ENCODE measurements at places on chromosomes 2 and 18.

DNA sequence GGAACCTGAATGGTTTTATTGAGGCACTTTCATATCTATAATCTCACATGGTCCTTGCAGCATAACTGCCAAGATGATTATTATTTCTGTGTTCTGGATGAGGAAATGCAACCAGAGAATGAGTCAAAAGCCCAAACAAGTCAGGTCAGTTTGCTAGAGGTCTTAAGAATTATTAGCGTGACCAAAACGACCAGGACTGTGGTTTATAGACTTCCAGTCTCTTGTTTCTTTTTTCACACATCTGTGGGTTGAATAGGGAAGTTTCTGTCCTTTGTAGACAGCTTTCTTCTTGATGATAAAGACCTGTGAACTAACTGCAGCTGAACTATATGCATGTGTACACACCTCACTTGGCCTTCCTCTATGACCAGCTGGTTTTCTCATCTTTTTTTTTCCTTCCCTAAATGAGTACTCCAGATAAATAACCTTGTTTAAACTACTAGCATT lies 13.9 kb downstream of the ADAM23 start:
- no peak for DNase-seq

- no peak for DNase-seq
Observed at GRCh38 chr18:50665519-50665918, 105.6 kb downstream of the MAPK4 start.

DNA sequence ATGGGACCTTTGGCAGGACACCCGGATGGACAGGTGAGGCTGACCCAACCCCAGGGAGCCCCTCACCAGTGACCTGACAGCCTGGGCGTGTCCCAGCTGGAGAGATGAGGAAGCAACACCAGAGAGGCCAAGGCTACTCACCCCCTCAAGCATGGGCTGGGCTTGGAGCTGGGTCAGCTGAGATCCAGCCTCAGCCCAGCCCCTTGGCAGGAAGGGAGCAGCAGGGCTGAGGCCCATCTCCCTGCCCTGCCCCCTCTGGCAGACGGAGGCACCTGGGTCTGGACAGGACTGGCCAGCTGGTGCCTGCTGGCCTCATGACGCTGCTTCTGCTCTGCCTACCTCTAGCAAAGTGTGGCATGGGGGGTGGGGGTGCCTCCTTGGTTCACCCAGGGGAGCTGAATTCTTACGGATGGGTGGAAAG lies 37.8 kb downstream of the HS6ST1 start:
- DNase-seq = no peak

- DNase-seq = no peak
Observed at GRCh38 chr2:186099826-186100225, 361.2 kb downstream of the FSIP2 start.

- DNase-seq = no peak
Observed at GRCh38 chr2:85409845-85410583, at the start of gene CAPG. Gene CAPG, minus strand, starts transcription at chr2:85410366. Its CDS starts 8,221 bp downstream, at chr2:85402145.

- DNase-seq = no peak
Observed at GRCh38 chr2:9236867-9237266, 30.3 kb downstream of the ASAP2 start.

GRCh38 chr2:33443274-33443829 lies 33.1 kb upstream of the RASGRP3 start:
- no peak for DNase-seq

GRCh38 chr2:142973822-142974207 lies 96.4 kb downstream of the KYNU start:
- no peak for DNase-seq

DNA sequence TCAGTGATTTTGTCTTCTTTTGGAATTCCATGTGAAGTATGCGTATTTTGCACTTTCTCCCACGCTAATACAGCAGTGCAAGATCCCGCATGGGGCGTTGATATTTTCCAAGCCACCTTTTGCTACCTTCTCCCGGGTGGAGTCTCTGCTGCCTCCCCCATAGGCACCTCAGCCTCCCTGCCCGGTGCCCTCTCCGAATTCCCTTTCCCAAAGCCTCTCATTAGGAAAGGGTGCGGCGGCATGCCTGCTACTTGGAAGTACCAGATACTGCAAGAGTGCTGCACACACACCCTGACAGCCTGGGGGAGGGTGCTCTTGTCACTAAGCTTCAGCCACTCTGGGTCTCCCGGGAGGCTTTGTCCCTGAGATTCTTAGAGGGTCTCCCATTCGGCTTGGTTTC lies 114.4 kb upstream of the PXDN start:
- DNase-seq = no peak

- no peak for DNase-seq
Observed at GRCh38 chr2:28547906-28548600, 52.2 kb downstream of the PLB1 start.

DNA sequence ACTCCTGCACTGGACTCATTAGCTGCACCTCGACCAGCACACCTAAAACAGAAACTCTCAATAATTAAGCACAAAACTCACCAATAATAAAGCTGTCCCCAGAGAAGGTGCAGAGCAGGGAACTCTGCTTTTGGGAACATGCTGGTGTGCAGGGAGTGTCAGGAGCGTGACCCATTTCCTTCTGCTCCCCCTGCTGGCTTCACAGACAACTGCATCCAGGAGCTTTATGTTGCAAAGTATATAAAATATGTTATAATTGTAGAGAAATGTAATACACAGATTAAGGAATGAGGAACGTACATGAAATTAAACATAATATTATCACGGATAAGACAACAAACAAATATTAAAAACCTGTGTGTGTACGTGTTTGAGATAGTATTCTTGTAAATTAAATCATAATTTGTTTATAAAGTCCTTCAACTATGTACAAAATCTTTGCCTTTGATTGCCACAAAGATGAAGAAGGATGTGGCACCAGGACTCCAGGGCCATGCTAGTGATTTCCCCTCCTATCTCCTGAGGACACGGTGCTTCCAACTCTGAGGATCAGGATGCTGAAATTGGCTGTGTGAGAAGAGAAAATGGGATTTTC lies 68.6 kb upstream of the MAL start:
- no peak for DNase-seq

GRCh38 chr2:42998721-42999120 lies 206.3 kb upstream of the HAAO start:
- no peak for DNase-seq

DNA sequence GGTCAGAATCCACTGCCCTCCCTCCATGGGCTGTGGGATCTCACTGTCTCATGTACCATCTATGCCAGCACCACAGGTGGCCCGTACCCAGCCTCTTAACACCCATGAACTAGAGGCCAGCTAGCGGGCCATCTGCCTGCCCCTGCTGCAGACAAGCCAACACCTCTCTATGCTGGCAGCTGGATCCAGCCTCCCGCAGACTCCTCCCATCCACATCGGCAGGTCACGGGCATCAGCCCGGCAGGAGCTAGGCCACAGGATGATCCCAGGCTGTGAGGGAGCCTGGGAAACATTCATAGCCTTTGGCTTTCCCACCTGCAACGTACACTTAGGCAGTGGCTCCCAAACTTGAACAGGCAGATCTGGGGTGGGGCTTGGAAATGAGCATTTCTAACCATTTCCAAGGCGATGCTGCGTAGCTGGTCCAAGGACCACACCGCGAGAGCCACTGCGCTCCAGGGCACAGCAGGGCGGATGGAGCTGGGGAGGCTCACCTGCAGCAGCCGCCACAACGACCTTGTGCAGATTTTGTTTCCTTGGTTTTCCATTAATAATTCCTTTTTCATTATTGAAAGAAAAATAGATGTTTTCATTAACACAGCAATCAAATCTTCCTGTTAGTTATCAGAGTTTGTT lies 114.7 kb downstream of the KCNF1 start:
- no peak for DNase-seq

DNA sequence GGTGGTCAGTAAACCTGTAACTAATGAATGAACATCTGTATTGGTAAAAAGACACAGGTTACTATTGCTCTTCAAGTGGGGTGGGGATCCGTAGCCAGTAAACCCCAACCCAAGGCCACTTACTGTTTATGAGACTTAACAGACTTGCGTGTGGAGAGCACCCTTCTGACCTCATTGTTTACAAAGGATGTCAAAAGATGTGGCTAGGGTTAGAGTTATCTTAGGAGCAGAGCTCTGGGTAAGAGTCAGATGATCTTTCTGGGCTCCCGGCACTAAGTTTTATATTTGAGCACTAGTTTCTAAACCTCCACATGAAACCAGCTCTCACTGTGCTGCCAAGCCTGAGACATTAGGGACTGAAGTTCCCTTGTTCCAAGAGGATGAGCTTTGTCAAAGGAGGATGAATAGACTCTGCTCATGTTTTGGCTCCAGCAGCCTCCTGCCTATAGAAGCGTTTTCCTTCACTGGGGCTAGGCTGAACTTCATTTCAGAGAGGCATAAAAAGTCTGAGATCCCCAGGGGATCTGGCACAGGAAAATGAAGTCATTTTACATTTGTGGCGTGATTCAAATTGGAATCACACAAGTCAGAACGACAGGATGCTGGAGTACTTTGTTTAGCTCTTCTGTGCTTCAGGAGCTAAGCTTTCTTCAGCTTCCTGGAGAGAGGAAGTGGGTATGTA lies 403.1 kb upstream of the TRIB2 start:
- no peak for DNase-seq

GRCh38 chr2:86087936-86088850 lies 17.5 kb downstream of the POLR1A start:
- DNase-seq = no peak

- no peak for DNase-seq
Observed at GRCh38 chr2:144281476-144281875, 238.4 kb downstream of the ZEB2 start.

DNA sequence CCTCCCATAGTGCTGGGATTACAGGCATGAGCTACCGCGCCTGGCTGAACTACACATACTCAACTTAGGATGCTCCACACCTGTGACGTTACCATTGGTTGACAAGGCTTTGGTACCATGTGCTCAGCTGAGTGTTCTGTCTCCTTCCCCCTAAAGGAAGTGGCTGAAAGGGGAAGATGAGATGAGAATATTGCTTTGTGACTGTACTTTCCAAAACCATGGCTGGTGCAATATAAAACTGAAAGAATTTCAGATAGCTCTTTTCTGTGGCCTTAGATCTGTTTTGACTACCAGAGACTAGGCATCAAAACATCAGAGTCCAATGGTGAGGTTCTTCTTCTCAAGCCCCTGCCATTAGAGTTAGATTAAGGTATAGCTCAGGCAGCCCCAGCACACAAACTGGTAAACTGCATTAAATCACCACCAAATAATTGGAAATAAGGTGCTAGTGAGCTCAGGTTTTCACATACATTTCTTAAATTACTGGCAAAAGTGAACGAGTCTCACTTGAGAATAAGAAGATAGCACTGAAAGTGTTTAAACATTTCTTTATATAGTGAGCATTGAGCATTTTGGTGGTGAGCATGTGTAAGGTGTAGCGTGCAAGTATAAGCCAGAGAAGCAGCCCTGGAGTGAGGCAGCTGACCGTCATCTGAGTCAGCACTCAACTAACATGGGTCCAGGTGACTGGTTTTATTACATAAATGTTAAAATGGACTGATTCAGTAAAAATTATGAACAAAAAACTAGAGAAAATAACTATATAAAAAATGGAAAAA lies 113.5 kb upstream of the FZD5 start:
- DNase-seq = no peak

DNA sequence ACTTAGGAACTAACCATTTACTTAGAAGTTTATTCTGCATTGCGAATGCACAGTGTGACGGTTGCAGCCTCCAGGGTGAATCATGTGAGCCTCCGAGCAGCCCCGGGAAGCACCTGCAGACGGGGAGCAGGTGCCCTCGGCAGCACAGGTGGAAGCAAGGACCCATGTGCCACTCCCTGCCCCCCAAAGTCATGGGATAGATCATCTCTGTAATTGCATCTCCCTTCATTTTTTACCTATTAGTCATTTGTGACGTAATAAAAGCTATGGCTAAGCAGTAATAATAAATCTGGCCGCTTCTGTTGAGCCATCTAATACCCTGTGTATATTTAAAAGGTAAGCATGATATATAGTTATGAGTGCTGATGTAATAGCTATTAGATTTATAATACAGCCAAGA lies 97.2 kb downstream of the PTGR3 start:
- no peak for DNase-seq

GRCh38 chr2:182553483-182553882 lies 126.6 kb upstream of the PDE1A start:
- DNase-seq = no peak

DNA sequence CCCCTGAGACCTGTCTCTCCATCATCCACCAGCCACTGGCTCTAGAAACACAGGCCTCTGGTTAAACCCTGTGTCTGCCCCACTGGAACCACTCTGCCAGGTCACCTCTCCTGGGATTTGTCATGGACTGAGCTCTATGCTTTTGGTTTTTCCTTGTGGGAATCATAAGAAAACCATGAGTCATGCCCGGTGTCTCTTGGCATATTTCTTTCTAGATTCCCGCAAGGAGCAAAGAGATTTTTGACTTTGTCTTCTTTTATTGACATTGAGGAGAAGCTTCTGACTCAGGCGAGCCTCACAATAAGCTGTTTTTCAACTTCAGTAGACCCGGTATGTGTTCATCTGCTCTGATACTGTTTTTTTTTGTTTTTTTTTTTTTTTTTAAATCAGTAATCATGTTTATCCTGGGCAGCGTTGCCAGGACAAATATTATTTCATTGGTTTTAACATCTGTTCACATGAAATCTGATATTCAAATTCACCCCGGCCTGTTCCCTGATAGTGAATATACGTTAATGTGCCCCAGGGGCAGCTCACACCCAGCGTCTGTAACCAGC lies 207.1 kb downstream of the ACKR3 start:
- DNase-seq = no peak

DNA sequence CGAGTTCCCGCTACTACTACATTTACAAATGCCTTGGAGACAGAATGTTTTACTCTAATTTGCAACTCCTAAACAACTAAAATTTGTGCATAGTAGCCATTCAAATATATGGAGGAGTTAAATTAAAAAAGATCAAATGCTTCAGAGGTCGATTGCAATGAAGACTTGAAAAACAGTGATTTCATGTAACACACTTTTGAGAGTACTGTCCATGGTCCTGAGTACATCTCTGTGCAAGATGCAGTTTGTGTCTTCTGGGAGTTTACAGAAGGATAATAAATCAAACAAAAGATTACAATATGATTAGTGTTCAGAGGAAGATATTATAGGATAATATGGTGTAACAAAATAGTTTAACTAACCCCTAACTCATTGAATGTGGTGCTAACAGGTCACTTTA lies 894.7 kb downstream of the TMEM182 start:
- no peak for DNase-seq

- no peak for DNase-seq
Observed at GRCh38 chr2:78861546-78861945, 164.0 kb upstream of the REG3G start.

- DNase-seq = no peak
Observed at GRCh38 chr2:51222106-51222505, 190.2 kb upstream of the NRXN1 start.

DNA sequence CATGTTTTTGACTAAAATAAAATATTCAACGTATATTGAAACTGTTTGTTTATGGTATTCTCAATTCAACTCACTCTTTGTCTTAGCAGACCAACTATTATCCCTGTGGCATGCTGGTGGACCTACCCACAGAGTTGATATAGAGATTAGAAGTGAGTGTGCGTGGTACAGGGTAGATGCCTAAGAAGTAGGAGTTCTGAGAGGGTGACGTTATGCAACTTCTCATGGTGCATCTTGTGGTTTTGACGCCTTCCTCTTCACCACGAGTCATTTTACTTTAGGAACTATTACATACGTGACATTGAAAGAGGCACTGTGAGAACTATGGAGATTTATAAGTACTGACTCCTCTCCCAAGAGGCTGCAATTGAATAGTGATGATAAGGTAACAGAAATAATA lies 26.6 kb upstream of the NAPG start:
- no peak for DNase-seq

- no peak for DNase-seq
Observed at GRCh38 chr2:97675430-97676113, 6.1 kb downstream of the C2orf92 start.

Data from T-helper 2 cell (primary cell).